Activated CD4-positive, alpha-beta T cell treated with anti-CD3 and anti-CD28 coated beads for 4 hours (primary cell): ENCODE measurements at places on chromosomes 13 and 19.

GRCh38 chr13:98938801-98939200 lies 39.1 kb downstream of the DOCK9 start:
- DNase-seq = no peak

- DNase-seq = no peak
Measured at GRCh38 chr13:23059173-23059572, 121.6 kb upstream of the SGCG start.

DNA sequence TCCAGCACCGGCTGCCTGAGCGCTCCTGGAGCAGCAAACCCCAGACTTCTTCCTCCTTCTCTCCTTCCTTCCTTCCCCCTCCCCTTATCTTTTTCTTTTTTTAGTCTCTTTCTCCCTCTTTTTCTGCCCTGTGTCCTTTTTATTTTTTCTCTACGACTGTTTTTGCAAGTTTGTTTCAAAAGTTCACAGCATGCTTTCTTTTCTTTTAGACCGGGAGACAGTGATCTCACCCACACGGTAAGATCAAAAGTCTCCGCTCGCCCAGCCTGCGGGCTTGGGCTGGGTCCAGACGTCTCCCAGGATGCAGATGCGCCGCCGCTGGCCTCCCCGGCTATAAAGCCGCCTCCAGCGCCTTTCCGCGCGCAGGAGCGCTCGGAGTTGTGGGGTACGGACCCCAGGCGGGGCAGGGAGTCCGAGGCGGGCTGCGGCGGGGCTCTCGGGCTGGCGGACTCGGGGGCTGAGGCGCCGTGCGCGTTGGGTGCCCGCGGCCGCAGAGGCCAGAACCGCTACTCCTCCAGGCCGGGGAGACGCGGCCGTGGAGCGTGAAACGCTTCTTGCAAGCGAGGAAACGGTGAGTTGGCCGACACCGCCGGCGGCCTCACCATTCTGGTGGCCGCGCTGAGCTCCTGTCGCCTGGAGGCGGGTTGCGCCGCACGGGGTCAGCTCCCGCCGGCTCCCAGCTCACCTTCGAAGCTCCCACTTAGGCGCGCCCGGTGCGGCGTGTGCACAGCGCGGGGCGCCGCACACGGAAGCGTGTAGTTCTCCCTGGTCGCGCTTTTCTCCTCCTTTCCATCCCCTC lies 2.0 kb upstream of the TSHZ3 start:
- DNase-seq = no peak

- DNase-seq = no peak
Measured at GRCh38 chr13:39506559-39507390, 96.2 kb downstream of the LHFPL6 start.

DNA sequence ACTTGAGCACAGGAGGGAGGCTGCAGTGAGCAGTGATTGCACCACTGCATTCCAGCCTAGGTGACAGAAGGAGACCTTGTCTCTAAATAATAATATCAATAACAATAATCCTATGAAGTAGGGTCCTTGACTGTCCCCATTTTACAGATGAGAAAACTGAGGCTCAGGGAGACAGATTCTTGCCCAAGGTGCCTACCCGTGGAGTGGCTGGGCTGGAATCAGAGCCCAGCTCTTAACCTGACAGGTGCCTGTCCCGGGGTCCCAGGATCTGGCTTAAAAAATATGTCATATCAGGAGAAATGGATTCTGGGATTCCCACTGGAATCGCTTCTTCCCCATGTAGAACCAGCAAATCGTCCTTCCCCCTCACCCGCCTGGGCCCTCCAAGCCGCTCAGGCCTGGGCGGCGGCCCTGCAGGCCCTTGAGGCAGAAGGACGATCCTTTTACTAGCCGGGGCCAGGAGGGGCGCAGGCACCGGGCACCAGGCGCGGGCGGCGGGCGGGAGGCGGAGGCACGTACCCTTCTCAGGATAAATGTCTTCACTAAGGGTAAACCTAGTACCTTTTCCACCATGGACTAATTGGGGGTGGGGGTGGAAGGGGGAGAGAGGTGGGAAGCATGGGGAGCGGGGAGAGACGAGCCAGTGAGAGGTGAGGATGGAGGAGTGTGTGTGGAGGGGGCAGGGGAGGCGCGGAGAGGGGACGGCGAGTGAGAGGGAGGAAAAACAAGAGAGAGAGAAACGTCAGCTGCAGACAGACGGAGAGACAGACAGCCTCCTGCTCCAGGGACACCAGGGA lies 60.6 kb downstream of the COLGALT1 start:
- no peak for DNase-seq

DNA sequence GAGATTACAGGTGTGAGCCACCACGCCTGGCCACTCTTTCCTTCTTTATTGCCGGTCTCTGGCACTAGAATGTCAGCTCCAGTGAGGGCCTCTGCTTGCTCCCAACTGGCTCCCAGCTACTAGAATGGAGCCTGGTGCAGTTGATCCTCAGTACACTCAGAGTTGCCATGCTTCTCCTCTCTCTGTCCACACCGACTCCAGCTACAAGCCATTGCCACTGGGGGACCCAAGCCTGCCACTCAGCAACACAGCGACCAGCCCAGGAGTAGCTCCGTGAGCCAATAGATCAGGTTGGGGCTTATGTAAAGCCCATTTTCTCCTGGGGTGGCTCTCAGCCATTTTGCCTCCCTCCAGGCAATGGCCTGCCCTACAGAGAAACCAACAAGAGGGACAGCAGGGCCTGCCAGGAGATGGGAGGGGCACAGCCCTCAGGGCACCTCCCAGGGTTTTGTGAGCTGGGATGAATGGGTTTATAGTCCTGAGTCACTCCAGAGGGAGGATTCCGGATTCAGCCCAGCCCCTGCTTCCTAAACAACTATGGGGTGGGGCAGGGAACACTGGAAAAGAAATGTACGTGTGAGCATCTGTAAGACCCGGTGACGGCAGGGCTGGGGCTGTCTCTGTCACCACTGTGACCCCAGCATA lies 36.5 kb downstream of the OPA3 start:
- DNase-seq = no peak

GRCh38 chr19:46606681-46607447 lies 5.7 kb downstream of the CALM3 start:
- no peak for DNase-seq

DNA sequence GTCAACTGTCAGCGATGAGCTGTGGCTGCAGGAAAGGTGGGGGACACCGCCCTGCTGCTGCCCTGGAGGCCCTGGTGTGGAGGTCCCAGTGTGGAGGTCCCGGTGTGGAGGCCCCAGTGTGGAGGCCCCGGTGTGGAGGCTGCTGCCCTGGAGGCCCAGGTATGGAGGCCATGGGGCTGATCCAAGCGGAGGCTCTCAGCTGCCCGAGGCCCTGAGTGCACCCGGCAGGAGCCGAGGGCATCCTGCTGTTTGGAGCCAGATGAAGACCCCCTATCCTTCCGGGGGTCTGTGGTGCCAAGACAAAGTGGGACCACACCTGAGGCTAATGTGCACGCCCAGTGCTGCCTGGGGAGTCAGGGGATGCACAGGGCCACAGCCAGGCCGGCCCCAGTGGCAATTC lies 210.4 kb upstream of the SOX1 start:
- DNase-seq = no peak

DNA sequence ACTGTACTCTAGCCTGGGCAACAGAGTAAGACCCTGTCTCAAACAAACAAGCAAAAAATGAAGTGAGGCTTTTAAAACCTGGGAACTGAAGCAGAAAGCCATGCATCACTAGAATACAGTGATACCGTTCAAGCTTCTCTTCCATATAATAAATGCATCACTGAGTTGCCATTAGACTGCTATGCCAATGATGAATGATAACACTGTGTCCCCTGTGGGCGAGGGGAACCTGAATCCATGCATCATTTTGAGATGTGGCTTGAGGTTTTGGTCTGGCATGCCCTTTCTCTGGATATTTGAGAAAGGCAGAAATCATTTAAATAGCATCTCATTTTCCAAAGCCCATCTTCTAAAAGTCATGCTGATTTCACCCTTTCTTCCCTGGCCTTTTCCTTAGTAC lies 1.5 kb upstream of the FAM124A start:
- no peak for DNase-seq

GRCh38 chr19:12794971-12795381 lies 3.7 kb downstream of the JUNB start:
- no peak for DNase-seq

- DNase-seq = no peak
Measured at GRCh38 chr13:24868874-24869273, 104.9 kb downstream of the RNF17 start.

GRCh38 chr13:50951366-50951765 lies 41.8 kb downstream of the RNASEH2B start:
- no peak for DNase-seq

DNA sequence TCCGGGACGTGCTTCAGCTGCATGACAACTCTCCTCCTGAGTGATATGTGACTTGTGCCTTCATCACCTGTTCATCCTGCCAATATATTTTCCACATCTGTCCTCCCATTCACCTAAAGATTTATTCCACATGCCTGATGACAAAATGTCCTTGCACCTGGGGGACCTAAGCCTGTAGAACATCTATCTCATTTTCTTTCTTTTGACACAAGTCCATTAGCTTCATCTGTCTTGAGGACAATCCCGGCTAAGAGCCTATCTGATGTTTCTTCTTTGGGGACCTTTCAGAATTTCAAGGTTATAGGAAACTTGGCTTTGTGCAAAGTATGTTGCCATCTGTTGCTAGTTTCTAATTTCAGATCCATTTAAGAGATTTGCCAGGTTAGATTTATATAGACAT lies 41.1 kb downstream of the ITGBL1 start:
- DNase-seq = no peak

DNA sequence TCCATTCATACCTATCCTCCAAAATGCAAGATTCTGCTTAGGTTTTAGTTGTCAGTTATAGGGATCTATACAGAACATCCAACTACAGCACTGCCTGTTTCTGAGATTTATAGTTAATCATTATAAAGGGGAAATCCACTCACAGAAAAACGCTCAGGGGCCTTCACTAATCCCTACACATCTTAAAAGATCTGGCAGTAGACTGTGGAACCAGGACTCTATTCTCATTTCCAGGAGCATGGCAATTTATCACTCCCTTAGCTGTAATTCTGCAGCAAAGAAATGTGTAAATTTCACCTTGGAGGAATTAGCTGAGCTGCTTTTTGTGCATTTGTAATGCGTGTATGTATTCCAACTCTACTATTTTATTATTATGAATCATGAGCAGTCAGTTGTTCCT lies 1128.1 kb upstream of the PRR20A start:
- DNase-seq = no peak

DNA sequence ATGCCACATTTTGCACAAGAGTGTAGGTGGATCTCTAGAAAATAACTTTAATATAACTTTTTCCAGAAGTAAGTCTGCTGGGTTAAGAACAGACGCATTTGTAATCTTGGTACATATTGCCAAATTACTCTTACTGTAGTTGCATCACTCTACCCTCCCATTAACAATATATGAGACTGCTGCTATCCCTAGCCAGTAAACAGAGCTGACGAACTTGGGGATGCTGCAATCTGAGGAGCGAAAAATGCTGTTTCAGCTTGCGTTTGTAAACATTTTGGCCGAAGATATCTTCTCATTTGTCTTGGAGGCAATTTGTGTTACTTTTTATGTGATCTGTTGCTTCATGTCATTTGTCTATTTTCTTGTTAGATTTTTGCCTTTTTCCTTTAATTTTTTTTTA lies 1482.8 kb downstream of the OLFM4 start:
- no peak for DNase-seq

- DNase-seq = no peak
Measured at GRCh38 chr13:99155821-99156220, 44.8 kb upstream of the UBAC2 start.

DNA sequence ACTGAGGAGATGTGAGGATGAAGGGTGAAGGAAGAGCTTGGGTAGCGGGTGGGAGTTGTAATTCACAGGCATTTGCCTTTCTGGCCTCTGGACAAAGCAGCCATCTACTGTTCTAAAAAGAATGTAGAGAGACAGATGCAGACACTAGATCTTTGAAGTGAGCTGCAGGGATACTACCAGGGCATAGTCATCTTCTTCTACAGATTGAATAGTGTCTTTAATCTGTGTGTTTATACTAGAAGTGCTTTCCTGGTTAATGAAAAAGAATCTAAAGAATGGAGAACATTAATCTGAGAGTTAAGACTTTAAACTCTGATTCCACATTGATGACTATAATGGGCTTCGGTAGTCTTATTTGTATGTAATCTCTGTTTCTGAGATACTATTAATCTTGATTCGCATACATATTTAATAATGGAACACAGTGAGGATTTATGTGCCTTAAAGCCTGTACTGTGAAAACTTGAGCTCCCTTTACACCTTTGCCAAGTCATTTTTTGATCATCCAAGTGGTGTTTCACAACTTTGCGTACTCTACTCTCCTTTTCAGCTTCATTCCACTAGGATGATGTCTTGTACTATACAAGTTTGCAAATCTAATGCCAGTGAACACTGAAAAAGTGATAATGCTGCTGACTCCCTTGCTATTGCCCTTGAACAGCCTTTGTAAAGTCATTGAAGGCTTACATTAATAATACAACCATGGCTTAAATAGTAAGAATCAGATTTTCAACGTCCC lies 2199.4 kb upstream of the PCDH20 start:
- DNase-seq = no peak

DNA sequence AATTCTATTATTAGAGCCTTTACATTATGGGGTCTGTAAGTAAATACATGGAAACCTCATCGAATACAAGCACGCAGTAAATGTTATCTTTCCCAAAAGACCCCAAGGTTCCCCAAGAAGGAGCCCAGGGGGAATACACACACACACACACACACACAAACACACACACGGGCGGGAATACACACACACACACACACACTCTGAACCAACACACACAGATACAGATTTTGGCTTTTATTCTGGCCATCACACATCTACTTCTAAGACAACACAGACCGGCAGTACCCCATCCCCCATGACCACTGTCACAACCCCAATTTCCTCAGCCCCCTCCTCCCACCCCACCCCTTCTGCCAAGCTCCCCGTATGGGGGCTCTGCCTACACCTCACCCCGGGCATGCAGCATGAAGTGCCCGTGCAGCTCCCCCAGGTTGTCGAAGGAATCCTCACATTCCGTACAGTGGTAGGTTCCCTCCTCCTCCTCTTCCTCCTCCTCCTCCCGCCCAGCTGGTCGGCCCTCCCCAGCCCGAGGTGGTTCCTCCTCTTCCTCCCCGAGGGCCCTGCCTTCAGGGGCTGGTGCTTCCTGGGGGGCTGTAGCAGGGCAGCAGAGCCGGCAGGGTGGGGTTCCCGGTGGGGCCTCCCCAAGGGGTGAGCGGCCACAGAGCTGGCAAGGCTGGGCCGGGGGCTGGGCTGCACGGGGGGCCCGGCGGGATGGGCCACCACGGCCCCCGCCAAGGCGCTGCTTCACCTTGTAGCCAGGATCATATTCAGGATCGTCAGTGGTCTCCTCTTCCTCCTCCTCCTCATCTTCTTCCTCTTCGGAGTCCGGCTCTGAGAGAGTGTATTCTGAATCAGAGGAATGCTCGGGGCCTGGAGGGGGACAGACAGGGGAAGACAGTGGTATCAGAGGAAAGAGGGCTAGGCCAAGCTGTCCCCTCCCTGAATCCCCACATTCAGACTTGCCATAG lies 4.4 kb upstream of the SRRM5 start:
- no peak for DNase-seq

GRCh38 chr19:14654786-14655560 lies 19.7 kb downstream of the ADGRE3 start:
- no peak for DNase-seq

- no peak for DNase-seq
Measured at GRCh38 chr19:29400917-29401711, 124.7 kb upstream of the VSTM2B start.
